Activated naive CD8-positive, alpha-beta T cell treated with anti-CD3 and anti-CD28 coated beads, Interleukin-2, amount 50 U/mL, for 16 hours (primary cell): ENCODE measurements at places on chromosomes 11 and 22.

DNA sequence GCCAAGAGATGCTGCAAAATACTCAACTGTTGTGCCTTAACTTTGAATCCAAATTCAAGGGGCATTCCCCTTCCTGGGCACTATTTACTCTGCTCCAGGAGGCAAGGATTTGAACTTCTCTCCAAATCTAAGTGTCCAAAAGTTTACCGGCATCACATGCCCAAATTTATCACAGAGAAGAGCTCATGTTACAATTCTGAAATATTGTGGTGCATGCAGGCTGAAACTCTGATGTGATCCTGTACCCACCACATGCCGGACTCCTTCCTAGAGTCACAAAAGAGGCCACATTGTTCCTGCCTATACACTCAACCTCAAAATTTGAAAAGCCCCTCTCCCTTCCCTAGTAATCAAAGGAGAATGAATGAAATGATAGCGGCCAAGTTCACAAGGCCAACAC, 1.3 kb downstream of the TRAF6 start:
- DNase-seq, result no peak

DNA sequence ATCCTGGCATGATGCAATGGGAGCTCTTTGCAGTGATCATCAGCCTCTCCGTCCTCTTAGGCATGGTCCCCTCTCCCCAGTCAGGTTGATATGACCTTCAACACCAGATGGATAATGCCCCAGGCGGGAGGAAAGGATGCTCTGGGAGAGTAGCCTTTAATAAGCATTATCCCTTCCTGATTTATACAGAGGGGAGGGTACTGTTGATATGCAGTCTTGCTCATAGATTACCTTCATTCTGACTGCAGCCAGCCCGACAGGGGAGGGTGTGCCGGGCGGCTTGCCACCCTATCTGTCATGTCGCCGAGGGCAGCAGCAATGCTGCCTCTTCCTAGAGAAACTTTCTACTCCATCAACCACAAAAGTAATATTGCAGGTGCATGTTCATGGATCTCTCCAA, 497.4 kb downstream of the OPCML start:
- no peak for DNase-seq

DNA sequence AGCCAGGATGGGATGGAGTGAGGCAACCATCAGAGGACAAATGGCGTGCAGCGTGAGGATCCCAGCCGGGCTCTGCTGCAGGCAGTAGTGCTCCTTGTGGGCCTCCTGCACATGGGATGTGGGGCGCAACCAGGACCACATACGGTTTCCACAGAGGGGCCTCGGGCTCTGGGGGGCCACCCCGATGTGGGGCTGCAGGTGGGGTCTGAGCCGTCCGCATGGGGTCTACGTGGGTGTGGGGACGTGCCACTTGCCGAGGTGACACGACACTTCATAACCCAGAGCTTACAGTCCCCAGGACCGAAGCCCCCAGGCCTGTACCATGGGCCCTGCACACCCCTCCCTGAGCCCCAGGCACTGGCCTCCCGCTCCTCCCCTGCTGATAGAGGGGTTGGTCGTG, 10.8 kb downstream of the TTLL8 start:
- no peak for DNase-seq

- DNase-seq, result no peak
These were observed 69.1 kb upstream of the OR5AN1 start for GRCh38 chr11:59289356-59290181.

- no peak for DNase-seq
These were observed 21.6 kb upstream of the PEX26 start for GRCh38 chr22:18056161-18056666.

DNA sequence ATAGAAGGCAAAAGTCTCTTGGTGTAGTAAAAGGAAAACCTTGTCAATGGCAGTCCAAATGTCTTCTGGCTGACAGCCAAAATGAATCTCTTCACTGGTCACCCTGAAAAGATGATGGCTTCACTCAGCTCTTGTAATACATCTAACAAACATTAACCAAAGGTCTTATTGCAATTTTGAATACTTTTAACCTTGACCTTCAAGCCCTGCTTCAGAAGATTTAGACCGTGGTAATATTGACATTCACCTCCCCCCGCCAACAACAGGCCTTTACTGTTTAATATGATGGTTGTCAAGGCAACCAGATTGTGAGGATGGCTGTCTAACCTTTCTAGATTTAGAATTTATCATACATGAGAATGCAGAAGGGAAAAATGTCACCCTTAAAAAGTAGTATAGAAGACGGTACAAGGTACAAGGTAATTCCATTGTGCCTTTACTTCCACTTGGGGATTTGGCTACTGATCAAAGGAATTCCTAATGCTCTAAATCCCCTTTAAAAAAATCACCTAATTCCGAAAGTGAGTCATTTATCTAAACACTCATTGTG, 342.3 kb downstream of the LARGE1 start:
- no peak for DNase-seq

DNA sequence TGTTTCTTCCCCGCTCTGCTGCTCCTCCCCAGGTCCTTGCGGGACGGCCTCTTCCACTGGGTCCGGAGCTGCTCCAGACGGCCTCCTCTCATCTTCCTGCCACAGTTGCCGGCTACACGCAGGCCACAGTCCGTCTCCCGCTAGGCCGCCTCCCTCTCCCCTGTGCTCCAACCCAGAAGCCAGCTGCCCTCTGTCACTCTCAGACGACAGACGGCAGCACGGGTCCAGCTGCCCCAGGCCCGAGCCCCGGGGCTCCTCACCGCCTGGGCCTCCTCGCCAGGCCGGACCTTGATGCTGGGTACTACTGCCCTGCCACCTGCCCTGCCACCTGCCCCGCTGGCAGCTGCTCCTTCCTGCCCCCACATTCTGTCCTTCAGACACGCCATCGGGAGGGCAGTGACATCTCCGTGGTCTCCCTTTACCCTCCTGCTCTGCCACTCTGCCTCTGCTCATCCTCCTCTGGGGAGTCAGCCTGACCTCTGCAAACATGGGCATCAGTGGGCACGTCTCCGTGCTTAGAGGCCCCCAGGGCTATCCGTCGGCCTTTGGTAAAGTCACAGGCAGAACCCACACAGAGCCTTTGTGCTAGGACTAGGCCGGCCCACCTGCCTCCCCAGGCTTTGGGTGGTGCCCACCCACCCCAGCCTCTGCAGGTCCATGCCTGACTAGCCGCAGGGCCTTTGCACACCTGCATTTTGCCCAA, 43.1 kb upstream of the TH start:
- DNase-seq, result no peak

DNA sequence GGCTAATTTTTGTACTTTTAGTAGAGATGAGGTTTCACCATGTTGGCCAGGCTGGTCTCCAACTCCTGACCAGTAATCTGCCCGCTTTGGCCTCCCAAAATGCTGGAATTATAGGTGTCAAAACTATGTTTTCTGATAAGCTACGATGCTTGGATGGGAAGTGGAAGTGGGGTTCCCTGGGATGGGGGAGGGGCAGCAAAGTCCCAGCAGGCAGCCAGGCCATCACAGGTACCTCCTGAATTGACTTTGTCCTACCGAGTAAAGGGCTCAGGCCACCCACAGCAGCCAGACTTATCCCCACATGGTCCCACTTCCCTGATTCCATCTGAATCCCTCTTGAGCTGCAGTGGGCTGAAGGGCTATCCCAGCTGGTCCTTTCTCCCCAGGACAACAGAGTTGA, 6.9 kb downstream of the FTH1 start:
- DNase-seq, result no peak

GRCh38 chr11:110878513-110878912, 166.3 kb upstream of the ARHGAP20 start:
- no peak for DNase-seq

DNA sequence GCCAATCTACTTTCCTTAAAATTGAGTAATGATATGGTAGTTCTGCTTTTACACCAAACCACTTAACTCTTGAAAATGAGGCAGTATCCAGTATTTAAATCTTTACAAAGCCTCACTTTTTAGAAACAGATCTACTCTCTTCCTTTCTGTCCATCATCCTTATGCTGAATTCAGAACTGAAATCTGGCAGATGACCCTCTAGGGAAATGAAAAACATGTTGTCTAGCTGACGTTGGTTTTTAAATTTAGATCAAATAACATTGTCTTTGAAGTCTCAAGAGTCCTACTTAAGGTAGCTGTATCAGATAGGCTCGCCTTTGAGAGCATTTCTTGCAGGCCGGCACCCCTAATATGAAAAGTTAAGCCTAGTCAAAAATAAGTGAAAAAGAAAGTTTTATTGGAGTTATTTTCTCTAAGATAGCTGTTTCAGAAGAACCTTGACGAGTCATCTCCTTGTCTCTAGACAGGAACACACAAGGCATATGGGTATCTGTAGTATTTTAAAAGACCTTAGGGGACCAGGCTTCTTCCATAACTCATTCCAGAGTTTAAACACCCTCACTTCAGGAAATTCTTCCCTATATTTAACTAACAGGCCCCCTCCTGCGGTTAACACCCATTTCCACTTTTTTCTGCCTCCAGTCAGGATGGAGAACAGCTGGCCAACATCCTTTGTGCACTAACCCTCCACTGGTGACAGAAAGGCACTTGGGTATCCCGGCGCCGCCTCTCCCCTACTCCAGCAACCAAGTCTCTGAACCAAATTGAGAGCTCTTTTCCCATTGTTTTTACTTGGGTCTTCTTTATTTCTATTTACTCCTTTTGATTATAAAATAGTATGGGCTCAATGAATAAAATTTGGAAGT, 81.2 kb downstream of the WNT11 start:
- DNase-seq, result no peak

DNA sequence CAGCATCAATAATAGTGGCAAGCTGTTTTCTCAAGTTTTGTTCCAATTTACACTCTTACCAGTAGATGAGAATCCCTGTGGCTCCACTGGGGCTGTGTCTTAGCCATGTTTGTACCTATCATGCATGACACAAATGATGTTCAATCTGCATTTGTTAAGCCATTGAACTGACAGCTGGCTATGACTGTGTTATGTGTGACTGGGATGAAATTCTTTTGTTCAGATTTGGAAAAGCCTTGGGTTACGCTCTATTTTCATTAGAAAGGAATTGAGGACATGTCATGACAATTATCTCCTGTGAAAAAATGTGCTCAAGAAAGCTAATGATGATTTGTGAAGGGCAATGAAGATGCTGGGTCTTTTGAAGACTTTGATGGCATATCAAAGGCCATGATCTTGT, 201.8 kb upstream of the LARGE1 start:
- DNase-seq, result no peak

DNA sequence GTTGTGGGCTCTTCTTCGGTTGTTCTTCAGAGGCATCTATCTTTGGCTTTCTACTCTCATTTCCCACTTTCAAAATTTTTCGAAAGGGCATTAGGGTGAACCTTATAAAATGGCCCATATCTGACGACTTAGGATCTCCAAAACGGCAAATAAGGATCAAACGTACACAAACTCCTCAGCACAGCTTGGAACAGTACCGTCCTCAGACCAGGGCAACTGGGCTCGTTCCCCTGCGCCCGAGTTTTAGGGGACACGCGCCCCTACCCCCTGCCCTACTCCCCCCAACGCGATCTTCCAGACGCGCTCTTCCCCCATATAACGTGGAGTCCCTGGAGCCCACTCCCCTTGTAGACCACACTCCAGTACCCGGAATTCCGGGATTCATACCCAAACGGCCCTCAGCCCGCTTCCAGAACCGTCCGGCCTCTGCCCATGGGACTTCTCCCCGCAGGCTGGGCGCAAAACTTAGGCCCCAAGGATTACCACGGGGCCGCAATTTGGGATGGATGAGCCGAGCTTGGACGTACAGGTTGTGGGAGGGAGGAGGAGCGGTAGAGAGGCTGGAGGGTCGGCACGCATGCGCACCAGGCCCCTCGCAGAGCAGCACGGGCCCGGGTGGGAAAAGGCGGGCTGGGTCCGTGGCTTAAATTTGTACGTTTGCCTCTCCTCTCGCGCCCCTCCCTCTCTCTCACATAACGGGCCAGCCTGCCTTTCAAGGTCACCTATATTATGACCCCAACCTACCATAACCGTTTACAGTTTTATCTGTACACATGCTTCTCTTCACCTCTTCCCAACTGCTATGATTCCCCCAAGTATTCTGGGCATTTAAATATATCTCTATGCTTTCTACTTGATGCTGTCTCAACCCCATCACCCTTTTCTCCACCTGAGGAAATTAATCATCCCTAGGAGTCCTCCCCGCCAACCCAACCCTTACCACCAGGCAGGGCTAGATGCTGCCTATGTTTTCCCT, 3.4 kb downstream of the CCDC89 start:
- peak; percentile 34 for DNase-seq

- DNase-seq, result no peak
These were observed 33.8 kb downstream of the SYT13 start for GRCh38 chr11:45252134-45252856.

- no peak for DNase-seq
These were observed 5.5 kb downstream of the PYGM start for GRCh38 chr11:64754124-64754918.

GRCh38 chr11:109155291-109155690, 266.7 kb upstream of the C11orf87 start:
- DNase-seq, result no peak

- DNase-seq, result no peak
These were observed 19.9 kb upstream of the EMSY start for GRCh38 chr11:76424891-76425290.

- no peak for DNase-seq
These were observed 9.0 kb upstream of the AGBL2 start for GRCh38 chr11:47724041-47724729.

GRCh38 chr11:1300569-1301187, 8.8 kb downstream of the TOLLIP start:
- no peak for DNase-seq

- DNase-seq, result no peak
These were observed 2.2 kb downstream of the PPP2R5B start for GRCh38 chr11:64926689-64927088.

- DNase-seq, result no peak
These were observed 1030.9 kb downstream of the OPCML start for GRCh38 chr11:132501356-132501755.

DNA sequence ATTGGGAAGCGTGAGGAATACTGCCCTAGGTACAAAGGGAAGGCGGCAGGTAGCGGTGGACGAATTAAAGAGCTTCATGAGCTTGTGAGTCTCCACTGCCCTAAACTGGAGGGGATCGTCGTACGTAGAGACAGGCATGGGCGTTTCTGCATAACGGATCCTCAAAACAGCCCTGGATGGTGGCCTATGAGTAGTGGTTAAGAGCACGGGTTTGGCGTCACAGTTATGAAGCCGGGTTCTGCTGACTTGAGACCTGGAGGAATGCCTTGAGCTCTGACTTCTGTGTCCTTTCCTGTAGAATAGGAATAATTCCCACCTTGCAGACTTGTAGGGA, 335 bp downstream of the TMEM138 start:
- no peak for DNase-seq
